ENCODE measurements at places on chromosomes 2 and 18. TPM values are rescaled to one million over a fixed set of nuclear protein-coding genes. Genes with fewer than 3 reads are reported as not detected.

Gene NT5C1B
- polyA plus RNA-seq = 0.41 TPM

Gene C1QL2
- polyA plus RNA-seq = not detected

Gene ABCG5
- polyA plus RNA-seq = 0.11 TPM

Gene CTDP1
- polyA plus RNA-seq = 7.6 TPM

Gene TACR1
- polyA plus RNA-seq = not detected

Gene ICOS
- not detected for polyA plus RNA-seq

Gene CRYGD
- not detected for polyA plus RNA-seq

Gene SPDYA
- 3.2 TPM for polyA plus RNA-seq

Gene SCYGR5
- not detected for polyA plus RNA-seq

Gene OR6B2
- not detected for polyA plus RNA-seq

Gene CRACDL
- polyA plus RNA-seq = not detected

Gene CYP27A1
- polyA plus RNA-seq = 13.7 TPM

Gene VWC2L
- polyA plus RNA-seq = not detected

Gene SETBP1
- 11.4 TPM for polyA plus RNA-seq

Gene SERPINB13
- polyA plus RNA-seq = not detected

Gene NAB1
- not detected for polyA plus RNA-seq

Gene ERMN
- not detected for polyA plus RNA-seq

- DNase-seq = no peak
Measured at GRCh38 chr18:56309104-56309503, 329.3 kb downstream of the TXNL1 start.

GRCh38 chr2:4862031-4862430 lies 830.2 kb upstream of the SOX11 start:
- no peak for DNase-seq

DNA sequence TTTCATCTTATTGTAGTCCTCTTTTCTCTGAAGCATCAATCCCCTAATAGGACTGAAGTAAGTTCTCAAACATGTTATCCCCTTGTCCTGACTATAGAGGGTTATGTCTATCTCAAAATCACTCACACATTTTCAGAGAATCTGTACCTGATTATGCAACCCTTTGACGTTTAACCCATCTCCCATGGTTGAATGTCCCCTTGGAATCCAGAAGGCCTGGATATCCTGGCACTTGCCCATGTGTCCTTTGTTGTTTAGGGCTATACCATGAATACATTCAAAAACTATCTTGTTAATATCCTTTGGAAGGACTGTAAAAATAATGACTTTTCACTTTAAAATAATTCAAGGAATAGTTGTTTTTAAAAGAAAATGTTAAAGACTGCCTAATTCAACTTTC lies 66.3 kb upstream of the PSMD14 start:
- DNase-seq = no peak

DNA sequence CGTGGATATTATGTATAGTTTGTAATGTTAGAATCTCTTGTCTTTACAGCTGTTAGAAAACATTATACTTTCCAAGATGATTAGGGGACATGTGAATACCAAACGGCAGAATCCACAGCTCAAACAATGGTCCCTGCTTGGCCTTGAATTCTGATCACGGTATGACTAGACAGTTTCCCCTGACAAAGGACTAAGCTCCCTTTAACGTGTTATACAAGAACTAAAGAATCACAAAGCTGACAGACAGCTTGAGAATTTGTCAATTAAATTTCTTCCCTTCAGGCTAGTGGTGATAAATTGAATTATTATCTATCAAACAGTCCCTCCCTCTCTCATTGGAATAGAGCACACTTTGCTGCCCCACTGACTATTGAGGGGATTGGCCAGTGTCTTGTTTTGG lies 359.2 kb upstream of the ID2 start:
- DNase-seq = no peak

DNA sequence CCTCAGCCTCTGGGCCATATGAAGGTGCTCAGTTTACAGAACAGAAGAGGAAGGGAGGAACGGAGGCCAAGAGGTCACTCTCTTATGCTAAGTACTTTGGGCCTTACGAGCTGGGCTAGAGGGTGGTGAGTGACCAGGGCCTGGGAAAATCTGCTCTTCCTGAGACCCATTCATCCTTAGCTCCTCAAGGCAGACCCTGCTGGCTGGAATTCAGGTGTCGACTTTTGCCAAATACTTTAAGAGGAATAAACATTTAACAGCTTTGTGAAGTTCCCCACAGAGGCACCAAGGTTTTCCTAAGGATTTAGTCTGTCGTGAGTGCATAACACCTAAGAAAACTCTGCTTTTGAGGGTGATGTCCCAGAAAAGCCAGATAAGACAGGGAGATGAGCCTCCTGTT lies 129.7 kb upstream of the SIX2 start:
- DNase-seq = no peak

DNA sequence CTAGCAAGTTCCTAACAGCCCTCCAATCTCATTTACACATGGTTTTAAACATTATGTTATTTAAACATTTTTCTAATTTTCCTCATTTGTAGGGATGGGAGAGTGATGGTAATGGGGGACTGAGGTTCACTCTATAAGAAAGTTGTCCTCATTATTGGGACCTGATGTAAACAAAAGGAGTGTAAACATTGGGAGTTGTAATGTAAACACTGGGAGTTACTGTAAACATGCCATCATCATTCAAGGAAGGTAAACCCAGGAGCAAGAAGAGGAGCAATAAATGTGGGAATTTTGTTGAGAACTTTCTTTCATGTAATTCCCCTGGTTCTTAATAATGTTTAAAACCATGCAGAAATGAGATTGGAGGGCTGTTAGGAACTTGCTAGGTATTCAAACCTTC lies 17.8 kb downstream of the RFTN2 start:
- DNase-seq = no peak

DNA sequence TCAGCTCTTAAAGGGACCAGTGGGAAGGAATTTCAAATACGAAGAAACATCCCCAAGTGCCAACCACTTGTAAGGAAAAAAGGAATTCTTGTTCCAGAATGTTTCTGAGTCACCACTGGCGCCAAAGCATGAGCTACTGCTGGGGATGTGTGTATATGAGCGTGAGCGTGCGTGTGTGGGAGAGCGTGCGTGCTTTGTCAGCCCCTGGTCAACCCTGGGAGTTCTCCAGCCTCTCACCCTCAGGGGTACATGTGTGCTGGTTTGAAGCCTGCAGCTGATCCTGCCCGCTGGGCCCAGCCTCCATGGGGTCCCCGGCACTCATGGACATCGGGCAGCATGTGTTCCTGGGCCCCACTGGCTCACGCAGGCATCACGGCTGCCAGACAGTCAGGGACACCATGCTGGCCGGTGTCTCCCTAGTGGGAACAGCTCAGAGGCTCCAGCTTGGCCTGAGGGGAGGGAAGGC lies 17.1 kb downstream of the HS6ST1 start:
- no peak for DNase-seq

DNA sequence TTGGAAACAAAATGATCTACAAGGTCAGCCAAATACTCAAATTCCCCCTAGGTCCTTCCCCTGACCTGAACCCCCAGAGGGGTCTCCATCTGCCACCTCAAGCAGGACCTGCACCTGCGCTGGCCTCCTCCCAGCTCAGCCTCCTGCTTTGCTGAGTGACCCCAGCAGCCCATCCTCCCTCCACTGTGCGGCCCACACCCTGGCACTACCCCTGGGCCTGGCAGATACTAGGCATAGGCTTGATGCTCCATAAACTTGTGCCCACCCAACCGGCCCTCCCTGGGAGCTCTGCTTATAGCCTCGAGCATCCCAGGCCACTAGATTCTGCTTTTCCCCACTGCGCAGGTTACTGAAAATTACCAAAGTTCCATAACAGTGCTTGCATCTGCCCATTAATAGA lies 156.2 kb downstream of the HDAC4 start:
- no peak for DNase-seq

- no peak for DNase-seq
Measured at GRCh38 chr2:189802396-189802912, 18.2 kb downstream of the PMS1 start.

DNA sequence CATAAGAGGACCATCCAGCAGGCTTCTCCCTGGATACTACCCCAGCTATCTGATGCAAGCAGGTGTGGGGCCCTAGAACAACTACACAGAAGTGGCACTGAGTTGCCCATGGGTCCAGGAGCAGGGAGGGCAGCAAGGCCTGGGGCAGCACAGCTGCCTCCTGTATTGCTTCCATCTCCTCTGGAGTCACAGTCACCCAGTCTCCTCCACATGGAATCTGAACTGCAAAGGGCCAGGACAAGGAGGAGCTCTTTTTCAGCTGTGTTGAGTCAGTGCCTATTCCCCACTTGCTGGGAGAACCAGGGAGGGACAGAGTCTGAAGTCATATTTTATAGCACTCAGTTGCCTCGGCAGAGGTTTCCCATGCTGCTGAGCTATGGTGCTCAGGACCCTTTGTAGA lies 67.9 kb upstream of the ALPP start:
- no peak for DNase-seq

DNA sequence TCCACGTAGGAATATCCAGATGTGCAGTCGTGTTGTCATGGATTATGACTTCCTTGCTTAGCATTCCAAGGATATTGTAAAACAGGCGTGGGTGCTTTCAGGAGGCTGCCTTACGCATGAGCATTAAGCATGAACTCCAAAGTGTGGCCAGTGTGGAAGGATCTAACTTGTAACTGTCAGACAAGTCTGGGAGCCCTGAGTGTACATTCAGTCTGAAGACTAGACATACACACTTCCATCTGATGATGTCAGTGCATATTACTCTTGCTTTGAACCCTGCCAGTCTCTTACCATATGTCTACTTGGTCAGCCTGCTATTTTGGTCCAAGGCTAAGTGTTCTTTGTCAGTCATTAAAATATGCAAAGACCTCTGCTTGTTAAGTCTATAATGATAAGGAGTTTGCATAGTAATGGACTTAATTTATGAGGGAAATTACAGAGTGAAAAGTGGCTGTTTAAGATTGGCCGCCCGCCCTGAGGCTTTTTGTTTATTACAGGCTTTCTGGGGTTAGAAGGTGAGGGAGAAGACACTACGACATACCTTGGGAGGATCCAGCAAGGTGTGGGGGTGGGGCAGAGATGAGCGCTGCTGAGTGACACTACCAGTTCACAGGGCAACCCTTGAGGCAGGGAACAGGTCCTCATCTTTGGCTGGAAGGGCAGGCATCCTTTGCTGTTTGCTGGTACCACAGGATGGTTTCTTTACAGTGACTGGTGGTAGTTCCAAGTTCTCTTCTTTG lies 48.3 kb downstream of the CABLES1 start:
- DNase-seq = no peak

- DNase-seq = no peak
Measured at GRCh38 chr2:59196491-59196890, 955.4 kb upstream of the FANCL start.

GRCh38 chr2:37711308-37711731 lies 39.9 kb upstream of the CDC42EP3 start:
- no peak for DNase-seq

GRCh38 chr2:138081225-138082073 lies 117.2 kb downstream of the HNMT start:
- no peak for DNase-seq

DNA sequence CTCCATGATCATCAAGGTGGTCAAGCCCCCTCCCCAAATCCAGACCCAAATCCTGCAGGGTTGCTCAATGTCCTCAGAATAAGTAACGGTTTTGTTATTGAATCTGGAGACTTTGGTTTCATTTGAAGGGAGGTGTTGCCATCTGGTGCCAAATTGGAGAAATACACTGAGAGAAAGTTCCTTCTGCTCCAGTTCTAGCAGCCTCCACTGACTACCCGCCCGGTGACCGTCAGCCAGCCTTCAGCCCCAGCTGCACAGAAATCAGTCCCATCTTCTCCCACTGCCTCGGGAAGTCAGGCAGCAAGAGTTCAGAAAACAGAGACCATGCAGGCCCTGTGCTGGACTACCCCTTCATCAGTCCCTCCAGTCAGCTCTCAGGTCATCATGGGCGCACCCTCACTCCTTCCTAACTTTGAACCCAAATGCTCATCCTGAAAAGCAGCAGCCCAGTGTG lies 38.7 kb downstream of the PKDCC start:
- peak; percentile 78 for DNase-seq

DNA sequence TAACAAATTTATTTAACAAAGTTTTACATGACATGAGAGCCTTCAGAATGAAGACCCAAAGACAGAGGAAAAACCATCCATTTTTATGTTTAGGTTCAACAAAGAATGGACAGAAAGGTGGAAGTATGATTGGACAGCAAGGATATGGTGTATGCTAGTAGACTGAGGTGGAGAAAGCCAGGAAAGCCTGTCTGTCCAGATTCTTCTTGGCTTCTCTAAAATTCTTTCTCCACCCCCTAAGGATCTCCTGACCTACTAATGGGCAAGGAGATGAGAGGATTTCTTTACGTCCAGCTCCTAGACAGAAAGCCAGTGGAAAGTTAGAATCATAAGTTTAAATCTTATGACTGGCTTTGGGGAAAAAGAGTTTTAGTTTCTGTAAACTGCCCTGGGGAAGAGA lies 3.0 kb downstream of the ATIC start:
- no peak for DNase-seq

DNA sequence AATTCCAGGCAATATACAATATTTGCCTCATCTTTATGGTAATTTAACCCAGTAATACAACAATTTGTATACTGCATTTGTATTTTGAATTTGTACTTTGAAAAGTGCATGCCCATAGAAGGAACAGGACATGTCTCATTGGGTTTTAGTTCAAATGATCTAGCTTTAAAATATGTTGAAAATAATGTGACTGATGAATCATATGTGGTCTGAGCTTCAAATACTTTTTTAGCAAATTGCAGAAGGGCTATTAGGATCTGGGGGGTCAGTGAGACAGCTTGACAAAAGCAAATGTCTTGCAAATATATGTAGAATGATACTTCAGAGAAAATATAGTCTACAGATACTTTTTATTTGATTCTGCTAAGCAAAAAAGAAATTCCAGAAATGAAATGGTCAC lies 248.9 kb downstream of the DCC start:
- no peak for DNase-seq

DNA sequence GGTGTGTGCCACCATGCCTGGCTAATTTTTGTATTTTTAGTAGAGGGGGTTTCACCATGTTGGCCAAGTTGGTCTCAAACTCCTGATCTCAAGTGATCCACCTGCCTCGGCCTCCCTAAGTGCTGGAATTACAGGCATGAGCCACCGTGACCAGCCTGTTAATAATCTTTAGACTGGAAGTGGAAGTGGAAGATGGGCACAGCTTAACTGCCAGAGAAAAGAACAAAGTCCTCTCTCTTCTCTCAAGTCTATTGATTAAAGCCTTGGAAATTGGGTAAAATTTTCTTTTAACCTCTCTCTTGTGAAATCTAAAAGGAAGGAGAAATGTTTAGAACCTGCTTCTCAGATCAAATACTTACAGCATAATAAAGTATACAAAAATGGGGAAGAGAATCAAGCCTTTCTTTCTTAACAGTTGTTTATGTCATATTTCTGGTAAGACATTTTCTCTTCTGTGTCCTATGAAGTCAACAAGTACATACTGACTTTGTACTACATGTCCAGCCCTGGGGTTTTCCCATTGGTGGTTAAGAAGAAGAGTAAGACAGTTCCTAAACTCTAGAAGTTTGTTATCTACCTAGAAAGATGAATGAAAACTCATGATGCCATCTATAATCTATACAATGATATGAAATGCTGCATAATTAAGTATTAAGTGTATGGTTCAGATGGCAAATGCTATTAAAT lies 4.6 kb downstream of the TMEM169 start:
- DNase-seq = no peak

- no peak for DNase-seq
Measured at GRCh38 chr2:153391131-153391530, 87.4 kb downstream of the RPRM start.

- no peak for DNase-seq
Measured at GRCh38 chr2:14547830-14548229, 84.7 kb upstream of the LRATD1 start.

GRCh38 chr2:79994965-79995364 lies 309.6 kb downstream of the LRRTM1 start:
- no peak for DNase-seq

- no peak for DNase-seq
Measured at GRCh38 chr2:110103061-110103961, 12.3 kb downstream of the MALL start.

All from muscle of arm (tissue), 14 donors.